ENCODE measurements at places on chromosomes 12 and 14.
A peak's percentile ranks its signal among the peaks of the same experiment; 100 is the strongest.

- no peak for DNase-seq
These were observed 31.2 kb downstream of the TAS2R7 start for GRCh38 chr12:10771132-10771733.

GRCh38 chr14:54805070-54805444 lies 97.6 kb downstream of the GCH1 start:
- no peak for DNase-seq

- DNase-seq, result no peak
These were observed 19.8 kb downstream of the OR5AU1 start for GRCh38 chr14:21136024-21136423.

DNA sequence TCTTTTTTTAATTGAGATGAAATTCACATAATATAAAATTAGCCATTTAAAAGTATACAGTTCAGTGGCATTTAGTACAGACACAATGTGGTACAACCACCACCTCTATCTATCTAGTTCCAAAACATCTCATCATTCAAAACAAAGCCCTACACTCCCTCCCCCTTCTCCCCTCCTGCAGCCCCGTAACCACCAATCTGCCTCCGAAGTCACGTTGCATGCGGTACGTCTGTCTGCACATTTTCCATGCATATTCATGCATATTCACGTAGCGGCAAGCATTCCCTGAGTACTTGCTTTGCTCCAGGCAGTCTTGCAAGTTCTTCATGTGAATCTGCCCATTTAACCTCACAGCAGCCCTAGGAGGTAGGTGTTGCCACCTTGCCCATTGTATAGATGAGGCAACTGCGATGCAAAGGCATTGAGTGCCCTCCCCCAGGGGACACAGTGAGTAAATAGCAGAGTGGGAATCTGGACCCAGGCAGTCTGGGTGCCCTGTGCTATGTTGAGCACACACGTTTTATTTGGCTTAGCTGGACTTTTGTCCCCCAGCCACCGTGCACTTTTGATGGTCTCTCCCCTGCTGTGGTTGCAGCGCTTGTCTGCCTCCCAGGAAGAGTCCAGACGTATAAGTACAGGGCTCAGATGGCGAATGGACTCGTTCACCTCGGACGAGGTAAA lies 43.4 kb downstream of the RIN3 start:
- no peak for DNase-seq

DNA sequence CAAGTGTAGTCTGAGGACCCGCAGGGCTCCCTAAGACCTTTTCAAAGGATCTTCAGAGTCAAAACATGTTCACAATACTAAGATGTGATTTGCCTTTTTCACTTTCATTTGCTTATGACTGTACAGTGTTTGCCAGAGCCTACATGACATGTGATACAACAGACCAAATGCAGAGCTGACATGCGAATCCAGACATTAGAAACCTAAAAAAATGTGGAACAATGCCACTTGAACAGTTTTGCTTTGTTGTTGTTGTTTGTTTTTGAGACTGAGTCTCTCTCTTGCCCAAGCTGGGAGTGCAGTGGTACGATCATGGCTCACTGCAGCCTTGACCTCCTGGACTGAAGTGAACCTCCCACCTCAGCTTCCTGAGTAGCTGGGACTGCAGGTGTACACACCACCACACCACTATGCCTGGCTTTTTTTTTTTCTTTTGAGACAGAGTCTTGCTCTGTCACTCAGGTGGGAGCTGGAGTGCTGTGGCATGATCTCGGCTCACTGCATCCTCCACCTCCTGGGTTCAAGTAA lies 5.3 kb upstream of the RAB35 start:
- no peak for DNase-seq

GRCh38 chr12:69834576-69834975 lies 9.5 kb downstream of the MYRFL start:
- no peak for DNase-seq

DNA sequence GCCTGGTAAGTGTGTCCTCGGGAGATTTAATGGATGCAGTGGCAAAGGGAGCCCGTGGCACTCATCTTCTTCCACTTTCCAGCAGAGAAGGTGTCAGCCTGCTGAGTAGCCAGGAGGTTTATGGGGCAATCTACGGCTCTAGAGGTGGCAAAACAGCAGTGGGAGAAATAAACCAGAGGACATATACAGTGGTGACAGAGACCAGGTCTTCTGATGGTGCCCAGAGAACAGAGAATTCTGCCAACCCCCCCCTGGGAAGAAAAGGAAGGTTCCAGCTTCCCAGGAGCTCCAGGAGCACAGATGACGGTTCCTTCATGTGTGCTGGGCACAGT lies 43.0 kb downstream of the SMIM41 start:
- no peak for DNase-seq

GRCh38 chr12:94969424-94969823 lies 34.1 kb downstream of the NDUFA12 start:
- no peak for DNase-seq

DNA sequence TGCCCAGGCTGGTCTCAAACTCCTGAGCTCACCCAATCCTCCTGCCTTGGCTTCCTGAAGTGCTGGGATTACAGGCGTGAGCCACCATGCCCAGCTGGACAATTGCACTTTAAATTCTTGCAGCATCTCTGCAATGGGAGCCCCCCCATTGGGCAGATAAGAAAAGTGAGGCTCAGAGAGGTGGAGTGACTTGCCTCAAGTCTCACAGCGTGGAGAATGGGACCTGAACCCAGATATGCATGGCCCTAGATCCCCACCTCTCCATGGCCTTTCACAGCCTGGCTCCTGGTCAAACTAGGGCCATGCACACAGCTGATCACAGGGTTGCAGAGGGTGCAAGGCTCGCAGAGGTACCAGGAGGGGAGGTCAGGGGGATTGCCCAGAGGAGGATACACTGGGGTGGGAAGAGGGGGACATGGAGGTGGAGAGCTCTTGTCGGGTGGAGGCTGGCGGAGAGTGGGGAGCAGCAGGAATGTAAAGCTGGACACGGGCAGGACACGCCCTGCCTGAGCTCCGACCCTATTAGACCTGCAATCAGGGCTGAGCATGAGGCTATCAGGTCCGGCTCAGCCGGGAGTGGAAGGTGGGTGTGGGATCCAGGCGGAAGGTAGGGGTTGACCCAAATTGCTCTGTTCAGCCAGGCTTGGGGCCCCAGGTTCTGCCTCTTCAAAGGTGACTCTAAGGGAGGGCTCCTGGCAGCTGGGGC lies 6.9 kb downstream of the EXOC3L4 start:
- DNase-seq, result no peak

DNA sequence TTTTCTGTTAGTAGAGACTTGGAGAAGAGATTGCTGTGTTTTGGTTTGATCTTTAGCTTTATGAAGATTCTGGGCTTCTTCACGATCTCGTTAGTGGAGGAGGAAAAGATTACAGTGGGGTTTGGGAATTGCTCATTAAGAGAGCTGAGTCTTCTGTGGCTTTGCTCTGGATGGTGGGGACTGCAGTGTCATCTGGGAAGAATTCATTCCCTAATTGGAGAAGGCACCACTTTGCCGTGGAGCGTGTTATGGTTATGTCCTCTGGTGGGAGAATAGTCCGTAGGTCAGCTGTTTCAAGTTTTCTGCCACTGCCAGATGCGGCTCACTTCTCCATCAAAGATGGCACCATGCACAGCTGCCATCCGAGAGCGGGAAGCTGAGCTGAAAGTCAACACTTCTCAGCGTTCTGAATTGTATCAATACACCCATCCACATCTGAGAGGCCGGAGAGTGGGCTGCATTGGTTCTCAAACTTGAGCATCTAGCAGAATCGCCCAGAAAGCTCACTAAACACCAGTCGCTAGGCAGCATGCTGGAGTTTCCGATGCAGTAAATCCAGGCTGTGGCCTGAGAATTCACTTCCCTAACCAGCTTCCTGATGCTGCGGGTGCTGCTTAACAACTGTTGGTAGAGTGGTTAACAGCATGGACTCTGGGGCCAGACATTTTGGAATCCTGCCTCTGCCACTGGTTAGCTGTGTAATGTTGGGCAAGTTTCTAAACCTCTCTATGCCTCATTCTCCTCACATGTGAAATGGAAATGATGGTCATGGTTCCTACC lies 117.8 kb downstream of the PLXNC1 start:
- DNase-seq, result no peak

DNA sequence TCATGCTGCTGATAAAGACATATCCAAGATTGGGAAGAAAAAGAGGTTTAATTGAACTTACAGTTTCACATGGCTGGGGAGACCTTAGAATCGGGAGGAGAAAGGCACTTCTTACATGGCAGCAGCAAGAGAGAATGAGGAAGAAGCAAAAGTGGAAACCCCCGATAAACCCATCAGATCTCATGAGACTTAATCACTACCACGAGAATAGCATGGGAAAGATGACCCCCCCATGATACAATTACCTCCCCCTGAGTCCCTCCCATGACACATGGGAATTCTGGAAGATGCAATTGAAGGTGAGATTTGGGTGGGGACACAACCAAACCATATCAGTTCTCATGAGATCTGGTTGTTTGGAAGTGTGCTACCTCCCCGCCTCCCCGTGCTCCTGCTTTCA lies 9.8 kb upstream of the MFAP5 start:
- no peak for DNase-seq

GRCh38 chr12:2794191-2794735 lies 507 bp upstream of the FKBP4 start:
- DNase-seq, result peak; percentile 22

- no peak for DNase-seq
These were observed 19.0 kb upstream of the GPRC5A start for GRCh38 chr12:12872139-12872933.

GRCh38 chr14:88258021-88258420 lies 65.0 kb downstream of the KCNK10 start:
- DNase-seq, result no peak

- no peak for DNase-seq
These were observed 132.2 kb upstream of the NUDT4 start for GRCh38 chr12:93245543-93245942.

GRCh38 chr14:100058777-100059437 lies 6.3 kb upstream of the EVL start:
- no peak for DNase-seq

GRCh38 chr14:90782892-90783291 lies 33.3 kb downstream of the TTC7B start:
- DNase-seq, result no peak

DNA sequence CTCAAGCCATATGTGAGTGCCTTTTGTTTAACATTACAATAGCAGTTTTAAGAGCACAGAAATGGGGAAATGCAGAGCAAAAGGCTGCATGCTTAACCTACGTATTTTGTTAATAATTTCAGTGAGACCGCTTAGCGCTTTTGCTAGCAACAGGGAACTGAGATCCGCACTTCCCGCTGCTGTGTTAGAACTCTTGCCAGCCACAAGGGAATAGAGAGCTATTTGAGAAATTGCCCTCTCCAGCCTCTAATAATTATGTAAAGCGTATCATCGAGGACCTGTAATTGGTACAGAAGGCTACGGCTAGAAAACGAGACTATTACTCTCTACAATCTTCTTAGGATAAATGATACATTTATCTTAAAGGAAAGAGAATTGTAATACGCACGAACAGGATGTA lies 205.2 kb upstream of the GRIP1 start:
- no peak for DNase-seq

Data from stimulated activated naive CD4-positive, alpha-beta T cell treated with Interleukin-2 at 50 U/mL for 16 hours (primary cell).